ENCODE measurements at places on chromosomes 7 and 10. TPM values are rescaled to one million over a fixed set of nuclear protein-coding genes. Genes with fewer than 3 reads are reported as not detected.

GRCh38 chr7:69184339-69184738 lies 413.9 kb upstream of the AUTS2 start:
- no peak for DNase-seq

DNA sequence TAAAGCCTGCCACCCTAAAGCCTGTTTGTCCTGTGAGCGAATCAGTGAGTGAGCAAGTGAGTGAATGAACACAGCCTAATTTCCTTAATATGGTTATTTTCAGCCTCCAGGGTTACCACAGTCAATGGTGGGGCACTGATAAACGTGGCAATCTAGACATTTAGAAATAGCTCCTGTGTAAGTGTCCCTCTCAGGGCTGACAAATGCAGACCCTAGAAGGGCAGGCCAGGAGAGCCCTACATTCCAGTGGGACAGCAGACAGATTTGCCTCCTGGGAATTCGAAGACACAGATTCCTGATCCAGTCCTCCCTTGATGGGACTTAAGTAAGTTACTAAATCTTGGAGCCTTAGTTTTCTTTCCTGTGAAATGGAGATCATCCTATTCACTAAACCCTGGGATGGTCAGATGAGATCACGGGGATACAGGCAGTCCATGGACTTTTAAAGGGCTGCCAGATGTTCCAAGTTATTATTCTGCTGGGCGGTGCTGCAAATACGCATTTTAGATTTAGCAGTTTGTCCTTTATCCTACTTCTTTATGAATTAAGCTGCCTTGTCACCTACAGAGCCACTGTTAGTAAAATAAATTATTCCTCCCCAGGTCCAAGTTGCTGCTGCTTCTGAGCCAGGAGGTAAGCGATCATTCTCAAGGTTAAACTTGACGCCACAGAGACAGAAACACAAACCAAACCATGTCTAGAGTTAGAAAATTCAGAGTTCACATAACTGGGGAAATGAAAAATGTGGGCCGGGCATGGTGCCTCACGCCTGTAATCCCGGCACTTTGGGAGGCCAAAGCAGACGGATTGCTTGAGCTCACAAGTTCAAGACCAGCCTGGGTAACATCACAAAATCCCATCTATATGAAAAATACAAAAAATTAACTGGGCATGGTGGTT lies 54.8 kb upstream of the TM9SF3 start:
- DNase-seq, result no peak

DNA sequence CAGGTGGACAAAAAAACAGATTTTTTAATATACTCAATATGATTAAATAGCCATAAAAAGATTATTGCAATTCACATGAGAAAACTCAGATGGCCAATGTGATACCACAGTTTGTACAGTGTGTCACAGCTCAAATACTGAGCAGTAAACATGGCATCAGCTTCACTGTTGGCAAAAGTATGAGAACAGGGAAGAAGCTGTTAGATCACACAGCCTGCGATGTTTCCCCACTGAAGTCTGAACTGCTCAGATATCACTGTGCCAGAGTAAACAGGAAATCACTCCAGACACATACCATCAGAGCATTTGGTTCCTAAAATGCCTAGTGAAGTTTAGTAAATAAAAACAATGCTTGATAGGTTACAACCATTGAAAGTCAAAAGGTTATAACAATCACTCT lies 347.8 kb downstream of the ETV1 start:
- DNase-seq, result peak; percentile 89

GRCh38 chr10:514137-514671 lies 175.3 kb downstream of the DIP2C start:
- peak; percentile 63 for DNase-seq

LLCFC1 gene
- total RNA-seq, result not detected

LIPJ gene
- total RNA-seq, result not detected

NEUROG3 gene
- total RNA-seq, result not detected

All from lung (tissue), 17 donors.